ENCODE measurements at places on chromosomes 13 and 19.

DNA sequence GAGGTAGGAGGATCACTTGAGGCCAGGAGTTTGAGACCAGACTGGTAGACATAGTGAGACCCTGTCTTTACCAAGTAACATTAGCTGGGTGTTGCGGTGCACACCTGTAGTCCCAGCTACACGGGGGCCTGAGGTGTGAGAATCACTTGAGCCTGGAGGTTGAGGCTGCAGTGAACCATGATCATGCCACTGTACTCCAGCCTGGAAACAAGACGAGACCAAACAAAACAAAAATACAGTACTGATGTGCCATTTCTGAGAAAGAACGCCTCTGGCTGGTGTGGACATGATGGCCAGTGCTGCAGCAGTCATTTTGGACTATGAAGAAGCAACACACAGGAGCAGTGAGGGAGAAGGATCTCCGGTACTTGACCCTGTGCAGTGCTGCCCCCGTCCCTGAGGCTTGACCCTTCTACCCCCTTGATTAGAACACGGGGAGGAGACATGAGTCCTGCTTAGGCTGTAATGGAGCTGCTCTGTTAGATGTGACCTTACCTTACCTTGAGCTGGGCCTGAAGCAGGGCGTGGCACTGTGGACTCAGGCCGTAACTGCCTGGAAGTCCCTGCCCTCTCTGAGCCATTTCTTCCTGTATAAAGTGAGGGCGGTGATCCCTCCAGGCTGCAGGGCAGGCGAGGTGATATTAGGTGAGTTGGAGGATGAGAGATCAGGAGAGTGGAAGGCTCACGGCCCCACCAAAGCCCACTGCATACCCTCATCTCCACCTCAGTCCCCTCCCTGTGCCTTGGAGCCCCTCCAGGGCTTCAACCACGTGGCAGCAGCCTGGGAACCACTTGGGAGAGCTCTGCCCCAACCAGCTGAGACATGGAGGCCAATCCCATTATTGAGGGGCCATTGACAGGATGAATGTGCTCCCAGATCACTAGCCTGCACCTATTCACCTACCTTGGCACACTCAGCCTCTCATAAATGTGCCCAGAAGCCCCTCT, 5.9 kb downstream of the RPL18A start:
- DNase-seq, result no peak

DNA sequence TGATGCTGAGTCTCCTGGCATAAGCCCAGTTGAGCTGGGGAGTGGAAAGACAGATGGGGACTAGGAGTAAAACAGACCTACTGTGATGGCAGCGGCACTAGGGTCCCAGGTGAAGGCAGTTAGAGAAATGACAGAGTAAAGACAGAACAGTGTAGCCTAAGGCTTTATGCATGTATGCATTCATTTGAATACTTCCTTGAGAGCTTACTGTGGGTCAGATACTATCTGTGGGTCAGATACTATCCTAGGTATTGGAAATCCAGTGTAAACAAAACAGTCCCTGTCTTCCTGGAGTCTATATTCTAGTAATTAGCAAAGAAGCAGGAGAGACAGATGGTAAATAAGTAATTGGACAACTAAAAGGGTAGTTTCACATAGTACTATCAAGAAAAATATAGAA, 73.7 kb upstream of the LRCH1 start:
- no peak for DNase-seq

DNA sequence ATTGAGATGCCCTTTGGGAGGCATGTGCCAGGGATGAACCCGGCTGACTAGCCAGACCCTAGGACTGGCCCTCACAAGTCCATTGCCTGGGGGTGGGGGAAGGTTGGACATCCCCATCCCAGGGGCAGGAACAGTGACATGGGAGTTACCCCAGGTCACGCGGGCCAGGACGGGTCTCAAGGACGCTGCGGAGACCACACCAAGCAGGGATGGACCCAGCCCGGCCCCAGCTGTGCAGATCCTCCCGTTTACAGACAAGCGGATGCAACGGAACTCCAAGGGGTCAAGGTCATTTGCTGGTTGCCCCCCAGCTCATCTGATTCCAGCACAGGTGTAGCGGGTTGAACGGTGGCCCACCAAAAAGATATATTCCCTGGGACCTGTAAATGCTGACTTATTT, 20.0 kb downstream of the F2RL3 start:
- DNase-seq, result no peak

DNA sequence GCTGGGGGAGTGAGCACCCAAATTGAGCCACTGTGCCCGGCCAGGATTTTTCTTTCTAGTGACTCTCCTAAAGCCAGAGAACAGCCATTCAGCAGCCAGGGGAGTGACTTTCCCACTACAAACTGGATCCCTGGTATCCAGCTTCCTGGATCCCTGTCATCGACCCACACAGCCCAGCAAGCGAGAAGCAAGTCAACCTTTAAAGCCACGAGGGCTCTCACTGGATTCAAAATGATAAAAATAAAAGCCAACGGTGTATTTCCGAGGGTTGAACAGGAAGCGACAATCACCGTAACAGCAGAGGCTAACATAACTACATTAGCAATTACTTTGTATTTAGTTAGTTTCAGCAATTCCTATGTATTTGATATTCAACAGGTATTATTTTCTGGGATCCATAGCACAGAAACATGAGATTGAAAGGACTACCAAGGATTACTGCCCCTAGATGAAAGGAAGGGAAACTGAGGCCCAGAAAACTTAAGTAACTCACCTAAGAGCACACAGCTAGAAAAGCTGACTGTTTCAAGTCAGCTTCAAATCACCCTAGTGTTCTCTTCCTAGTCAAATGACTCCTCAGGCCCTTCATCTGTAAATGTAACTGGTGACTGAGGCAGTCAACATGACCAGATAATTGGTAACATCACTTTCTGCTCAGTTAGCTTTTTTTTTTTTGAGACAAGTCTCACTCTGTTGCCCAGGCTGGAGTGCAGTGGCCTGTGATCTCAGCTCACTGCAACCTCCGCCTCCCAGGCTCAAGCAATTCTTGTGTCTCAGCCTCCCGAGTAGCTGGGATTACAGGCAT, 2.7 kb downstream of the RFX1 start:
- DNase-seq, result peak; percentile 19

DNA sequence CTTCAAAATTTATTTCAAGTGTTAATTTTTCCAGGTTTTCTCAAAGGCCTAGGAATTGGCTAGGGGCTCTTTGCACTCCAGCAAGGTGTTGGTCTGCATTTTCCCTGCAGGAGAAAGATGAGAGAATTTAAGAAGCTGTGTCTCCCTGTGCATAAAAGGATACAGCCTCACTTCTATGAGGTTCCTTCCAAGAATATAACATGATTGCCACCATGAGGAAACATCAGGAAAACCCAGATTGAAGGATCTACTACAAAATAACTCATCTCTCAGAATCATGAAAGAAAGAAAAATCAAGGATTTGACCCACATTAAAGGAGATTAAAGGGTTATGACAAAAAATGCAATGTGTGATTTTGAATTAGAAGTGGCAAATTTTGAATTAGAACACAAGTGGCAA, 69.9 kb downstream of the RUBCNL start:
- DNase-seq, result no peak

DNA sequence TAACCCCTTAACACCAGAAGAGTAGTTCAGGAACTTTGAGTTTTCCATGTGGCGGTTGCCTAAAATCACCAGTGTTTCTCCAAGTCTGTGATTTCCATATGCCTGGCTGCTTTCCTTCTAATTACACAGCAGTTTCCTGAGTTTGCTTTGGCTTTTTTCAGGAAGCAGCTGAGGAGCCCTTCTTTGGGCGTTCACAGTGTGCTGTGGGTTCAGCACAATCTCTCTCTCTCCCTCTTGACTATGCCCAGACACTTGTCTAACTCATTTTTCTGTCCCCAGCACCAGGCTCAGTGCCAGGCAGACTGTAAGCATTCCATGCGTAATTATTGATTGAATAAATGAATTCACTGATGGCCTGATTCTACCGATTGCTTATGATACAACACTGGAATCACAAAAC, 19.7 kb downstream of the SCEL start:
- DNase-seq, result no peak

- DNase-seq, result no peak
Observed at GRCh38 chr13:97914540-97914939, 38.9 kb upstream of the IPO5 start.

- no peak for DNase-seq
Observed at GRCh38 chr13:37226971-37227370, 121.5 kb upstream of the CSNK1A1L start.

DNA sequence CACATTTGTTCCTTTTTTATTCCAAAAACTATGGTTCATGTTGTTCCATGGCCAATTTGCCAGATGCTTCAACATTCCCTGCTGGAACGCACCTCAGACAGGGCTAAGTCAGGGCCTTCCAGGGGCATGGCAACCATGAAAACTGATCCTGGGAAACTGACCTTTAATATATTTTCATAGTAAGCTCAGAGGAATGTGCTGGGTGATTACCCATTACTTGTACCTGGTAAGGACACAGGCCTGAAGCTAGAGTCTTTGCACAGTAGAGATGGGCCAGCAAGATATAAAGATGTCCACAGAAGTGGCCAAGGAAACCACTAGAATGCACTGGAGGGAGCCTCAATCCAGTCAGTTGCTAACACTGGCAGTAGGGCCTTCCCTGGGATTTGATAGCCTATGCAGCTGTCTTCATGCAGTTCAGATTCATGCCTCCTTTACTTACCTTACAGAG, 353.1 kb downstream of the ENOX1 start:
- DNase-seq, result no peak

DNA sequence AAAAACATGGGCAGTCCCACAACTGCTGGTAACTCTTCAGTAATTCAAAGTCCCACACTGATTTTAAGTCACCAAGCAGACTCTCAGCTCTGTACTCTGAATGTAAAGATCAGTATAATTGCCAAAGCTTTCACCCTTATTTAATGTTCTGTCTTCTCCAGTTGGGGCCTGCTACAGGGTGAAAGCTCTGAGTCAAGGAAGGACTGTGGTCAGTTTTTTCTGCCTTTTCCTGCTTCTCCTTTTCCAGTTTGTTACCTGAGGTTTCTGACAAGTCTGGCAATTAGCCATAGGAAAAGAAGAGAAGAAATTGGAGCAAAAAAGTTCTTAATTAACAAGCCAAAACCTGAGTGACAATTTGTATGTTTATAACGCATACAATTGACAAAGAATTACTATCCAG, 279.3 kb downstream of the RBM26 start:
- no peak for DNase-seq

GRCh38 chr13:38763446-38764381, 76.8 kb downstream of the FREM2 start:
- DNase-seq, result no peak

GRCh38 chr19:12180377-12180776, 17.5 kb downstream of the ZNF136 start:
- no peak for DNase-seq

- DNase-seq, result no peak
Observed at GRCh38 chr13:103009051-103009840, 57.0 kb downstream of the SLC10A2 start.

GRCh38 chr13:107209824-107210722, 642.1 kb upstream of the ARGLU1 start:
- DNase-seq, result no peak

DNA sequence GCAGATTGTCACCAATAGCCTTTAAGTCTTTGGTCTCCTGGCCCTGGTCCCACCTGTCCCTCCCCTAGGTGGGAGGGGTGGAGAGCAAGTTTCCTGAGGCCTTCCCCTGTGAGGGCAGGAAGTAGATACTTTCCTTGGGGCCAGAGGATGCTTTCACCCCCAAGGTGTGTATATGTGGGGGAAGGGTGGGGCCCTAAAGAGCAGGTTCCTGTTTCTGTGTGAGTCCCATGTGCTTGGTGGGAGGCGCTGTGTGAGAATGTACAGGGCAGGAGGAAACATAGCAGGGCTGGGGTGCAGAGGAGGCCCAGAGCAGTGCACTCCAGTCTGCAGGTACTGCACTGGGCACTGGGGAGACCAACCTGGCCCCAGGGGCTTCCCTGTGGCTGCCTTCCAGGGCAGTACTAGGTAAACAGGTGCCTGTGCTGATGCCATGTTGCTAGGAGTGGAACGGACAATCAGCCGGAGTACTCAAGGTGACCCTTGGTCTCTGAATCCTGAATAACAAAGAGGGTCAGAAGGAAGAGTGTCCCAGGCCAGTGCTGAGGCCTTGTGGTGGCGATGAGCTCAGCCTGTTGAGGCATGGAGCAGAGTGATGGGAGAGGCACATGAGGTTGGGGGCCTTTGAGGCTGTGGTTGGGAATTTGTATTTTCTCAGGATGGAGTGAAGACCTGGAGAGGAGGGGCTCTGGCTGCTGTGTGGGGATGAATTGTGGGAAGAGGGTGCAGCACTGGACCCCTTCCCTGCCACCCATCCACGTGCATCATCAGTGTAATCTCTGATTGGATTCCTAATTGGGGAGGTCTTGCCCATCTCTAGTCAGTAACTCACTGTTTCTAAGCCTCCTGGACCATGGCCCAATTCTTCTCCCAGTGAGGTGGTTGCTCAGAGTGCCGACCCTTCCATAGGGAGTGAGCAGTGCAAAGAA, 5.1 kb downstream of the EGLN2 start:
- peak; percentile 83 for DNase-seq

DNA sequence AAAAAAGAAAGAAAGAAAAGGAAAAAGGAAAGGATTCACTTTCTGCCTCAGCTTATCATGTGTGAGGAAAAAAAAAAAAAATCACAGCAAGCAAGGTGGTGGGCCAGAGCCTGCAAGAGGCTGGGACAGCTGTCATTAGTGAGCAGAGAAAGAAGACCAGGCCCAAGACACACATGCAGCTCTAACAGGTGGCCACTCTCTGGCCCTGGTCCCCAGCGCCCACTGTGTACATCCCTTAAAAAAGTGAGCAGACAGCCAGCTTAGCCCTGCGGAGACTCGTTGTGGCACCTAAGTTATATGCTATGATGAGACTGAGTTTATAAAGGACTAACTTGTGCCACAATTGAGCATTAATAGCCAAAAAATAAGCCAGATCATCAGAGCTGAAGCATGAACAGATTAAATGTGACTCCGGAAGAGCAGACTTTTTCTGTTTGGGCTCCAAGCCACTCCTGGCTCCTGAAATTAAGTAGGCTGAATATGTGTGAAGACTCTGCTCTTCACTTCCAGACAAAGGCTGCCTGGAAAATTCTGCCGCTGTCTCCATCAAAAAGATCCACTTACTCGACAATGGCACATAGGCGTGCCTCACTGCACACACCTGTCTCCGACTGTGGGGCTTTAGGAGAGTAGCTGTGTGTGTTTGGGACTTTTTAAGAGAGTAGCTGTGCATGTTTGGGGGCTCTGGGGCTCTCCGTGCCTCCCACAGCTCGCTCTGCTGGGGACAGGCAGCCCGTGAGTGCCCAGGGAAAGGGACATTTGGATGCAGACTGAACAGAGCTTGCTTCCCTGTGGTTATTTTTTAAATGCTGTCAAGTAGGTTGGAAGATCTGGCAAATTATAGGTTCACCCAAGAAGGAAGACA, 55.0 kb downstream of the LATS2 start:
- DNase-seq, result peak; percentile 15
